CD4-positive, alpha-beta T cell treated with Interleukin-12 subunit alpha and Interleukin-12 subunit beta, for 1 hour (primary cell): ENCODE measurements at places on chromosomes 16 and 17.

- peak; percentile 69 for DNase-seq
Measured at GRCh38 chr16:56866955-56867830, 2.2 kb downstream of the SLC12A3 start.

GRCh38 chr17:4201226-4201625 lies 58.2 kb downstream of the CYB5D2 start:
- DNase-seq = no peak

GRCh38 chr16:57468346-57468745 lies 5.9 kb downstream of the POLR2C start:
- DNase-seq = no peak

GRCh38 chr16:90077757-90078578 lies 837 bp upstream of the PRDM7 start:
- peak; percentile 55 for DNase-seq

- no peak for DNase-seq
Measured at GRCh38 chr17:43418441-43419374, 19.9 kb downstream of the ARL4D start.

GRCh38 chr17:51029142-51029541 lies 91.5 kb downstream of the SPAG9 start:
- no peak for DNase-seq

DNA sequence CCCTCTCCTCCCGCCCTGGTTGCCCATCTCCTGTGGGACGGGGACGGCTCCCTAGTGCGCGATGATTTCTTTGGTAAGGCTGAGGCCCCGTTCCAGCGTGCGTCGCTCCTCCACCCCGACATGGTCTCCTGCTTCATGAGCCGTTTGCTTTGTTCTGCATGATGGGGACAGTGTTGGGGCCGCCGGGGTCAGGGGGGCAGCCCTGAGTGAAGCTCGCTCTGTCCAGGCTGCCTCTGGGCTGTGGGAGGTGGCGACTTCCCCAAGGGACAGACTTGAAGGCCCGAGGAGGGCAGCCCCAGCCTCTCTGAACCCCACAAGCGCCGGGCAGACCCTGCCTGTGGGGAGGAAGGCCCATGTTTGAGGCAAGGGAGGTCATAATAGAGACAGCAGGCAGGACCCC lies 12.4 kb downstream of the NME3 start:
- no peak for DNase-seq

- DNase-seq = no peak
Measured at GRCh38 chr17:27459433-27459832, 3.2 kb downstream of the KSR1 start.

- DNase-seq = no peak
Measured at GRCh38 chr17:35744830-35745229, 8.2 kb downstream of the GAS2L2 start.

DNA sequence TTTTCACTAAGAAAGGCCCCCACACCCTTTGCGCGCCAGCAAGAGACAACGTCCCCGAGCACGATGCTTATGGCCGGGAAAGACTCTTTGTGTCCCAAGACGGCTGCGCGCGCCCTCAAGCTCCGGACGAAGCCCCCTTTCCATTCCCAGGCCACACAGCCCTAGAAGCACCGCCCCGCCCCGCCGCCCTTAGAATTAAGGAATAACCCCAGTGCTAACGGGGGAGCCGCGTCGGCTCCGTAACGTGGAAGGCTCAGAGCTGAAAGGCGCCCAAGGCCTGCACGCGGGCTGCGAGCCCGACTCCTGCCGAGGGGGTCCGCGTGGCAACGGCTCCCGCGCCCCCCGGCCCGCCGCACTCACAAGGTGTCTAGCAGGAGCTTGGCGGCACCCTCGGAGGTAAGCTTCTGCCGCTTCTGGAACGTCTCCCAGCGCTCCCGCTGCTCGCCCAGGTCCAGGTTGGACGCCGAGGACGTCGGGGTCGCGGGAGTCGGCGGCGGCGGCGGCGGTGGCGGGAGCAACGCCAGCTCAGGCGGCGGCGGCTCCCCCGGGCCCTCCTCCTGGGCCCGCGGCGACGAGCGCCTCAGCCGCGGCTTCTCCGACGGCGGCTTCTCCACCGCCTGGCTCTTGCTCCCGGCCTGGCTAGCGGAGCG lies 477 bp downstream of the CENPV start:
- no peak for DNase-seq

DNA sequence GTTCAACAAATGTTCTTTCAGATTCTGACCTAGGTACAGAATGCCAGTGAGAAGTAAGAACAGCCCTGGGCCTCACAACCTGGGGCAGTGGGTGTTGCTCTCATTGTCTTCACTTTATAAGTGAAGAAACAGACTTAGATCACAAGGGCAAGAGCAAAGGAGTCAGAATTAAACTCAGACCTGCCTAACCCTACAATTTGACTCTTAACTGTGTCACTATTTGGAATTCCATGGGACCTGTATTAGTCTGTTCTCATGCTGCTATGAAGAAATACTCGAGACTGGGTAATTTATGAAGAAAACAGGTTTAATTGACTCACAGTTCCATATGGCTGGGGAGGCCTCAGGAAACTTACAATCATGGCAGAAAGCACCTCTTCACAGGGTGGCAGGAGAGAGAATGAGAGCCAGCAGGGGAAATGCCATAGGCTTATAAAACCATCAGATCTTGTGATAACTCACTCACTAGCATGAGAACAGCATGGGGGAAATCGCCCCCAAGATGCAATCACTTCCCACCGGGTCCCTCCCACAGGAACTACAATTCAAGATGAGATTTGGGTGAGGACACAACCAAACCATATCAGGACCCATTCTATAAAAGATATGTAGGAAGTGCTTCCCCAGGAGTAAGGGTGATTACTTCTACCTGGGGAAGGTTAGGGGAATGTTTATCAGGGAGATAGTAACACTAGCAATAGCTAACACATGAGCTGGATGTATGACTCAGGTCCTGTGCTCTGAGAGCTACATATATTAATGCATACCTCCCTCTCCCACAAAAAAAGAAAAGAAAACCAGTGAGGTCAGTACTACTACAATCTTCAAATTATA lies 270.1 kb downstream of the SOX9 start:
- no peak for DNase-seq

GRCh38 chr16:59192551-59193199 lies 458.6 kb upstream of the GOT2 start:
- DNase-seq = peak; percentile 4

DNA sequence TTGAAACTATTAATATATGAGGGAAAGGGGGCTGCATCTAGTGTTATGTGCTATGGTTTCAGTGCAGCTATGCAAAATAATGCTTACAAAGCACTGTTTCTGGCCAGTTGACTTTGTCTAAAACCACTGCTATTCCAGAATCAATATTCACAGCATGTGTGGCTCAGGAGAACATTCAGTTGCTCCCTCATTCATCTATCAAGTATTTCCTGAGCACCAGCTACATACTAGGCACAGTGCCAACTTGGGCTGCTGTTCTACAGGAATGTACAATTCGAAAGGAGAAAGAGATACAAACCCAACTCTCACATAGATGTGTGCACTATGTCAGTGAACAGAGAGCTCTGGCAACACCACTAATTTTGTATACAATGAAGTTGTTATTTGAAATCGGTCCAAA lies 183.0 kb downstream of the PHKB start:
- no peak for DNase-seq

- DNase-seq = peak; percentile 44
Measured at GRCh38 chr16:88649924-88650748, 717 bp downstream of the CYBA start.

DNA sequence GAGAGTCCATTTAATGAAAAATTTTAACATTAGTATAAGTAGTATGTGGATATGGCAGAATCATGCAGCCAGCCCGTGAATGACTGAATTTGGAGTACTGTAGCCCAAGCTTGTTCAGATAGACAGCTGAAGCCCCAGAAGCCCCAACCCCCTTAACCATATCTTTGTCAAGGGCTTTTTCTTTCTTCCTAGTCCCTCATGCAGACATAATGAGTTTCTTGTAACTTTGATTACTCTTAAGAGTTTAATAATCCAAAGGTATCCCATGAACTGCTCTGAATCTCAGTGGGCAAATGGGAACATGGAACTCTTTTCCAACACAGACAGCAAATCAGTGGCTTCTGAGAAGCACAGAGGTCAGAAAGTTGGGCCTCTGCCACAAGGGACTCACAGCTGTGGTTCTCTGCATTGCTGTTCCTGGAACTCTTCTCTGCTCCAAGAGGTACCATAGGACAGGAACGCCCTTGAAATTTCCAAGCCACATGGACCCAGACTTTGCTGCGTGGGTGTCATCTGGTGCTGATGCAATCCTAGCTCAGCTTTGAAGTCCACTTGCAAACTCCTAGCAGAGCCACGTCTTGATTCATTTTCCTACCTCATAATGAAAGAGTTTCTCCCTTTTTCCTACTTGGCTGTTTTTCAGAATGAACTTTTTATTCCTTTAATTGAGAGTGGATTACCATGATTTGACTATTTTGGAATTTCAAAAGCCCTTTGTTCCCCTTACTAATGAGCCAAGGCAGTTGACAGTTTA lies 18.1 kb downstream of the LYRM1 start:
- no peak for DNase-seq

DNA sequence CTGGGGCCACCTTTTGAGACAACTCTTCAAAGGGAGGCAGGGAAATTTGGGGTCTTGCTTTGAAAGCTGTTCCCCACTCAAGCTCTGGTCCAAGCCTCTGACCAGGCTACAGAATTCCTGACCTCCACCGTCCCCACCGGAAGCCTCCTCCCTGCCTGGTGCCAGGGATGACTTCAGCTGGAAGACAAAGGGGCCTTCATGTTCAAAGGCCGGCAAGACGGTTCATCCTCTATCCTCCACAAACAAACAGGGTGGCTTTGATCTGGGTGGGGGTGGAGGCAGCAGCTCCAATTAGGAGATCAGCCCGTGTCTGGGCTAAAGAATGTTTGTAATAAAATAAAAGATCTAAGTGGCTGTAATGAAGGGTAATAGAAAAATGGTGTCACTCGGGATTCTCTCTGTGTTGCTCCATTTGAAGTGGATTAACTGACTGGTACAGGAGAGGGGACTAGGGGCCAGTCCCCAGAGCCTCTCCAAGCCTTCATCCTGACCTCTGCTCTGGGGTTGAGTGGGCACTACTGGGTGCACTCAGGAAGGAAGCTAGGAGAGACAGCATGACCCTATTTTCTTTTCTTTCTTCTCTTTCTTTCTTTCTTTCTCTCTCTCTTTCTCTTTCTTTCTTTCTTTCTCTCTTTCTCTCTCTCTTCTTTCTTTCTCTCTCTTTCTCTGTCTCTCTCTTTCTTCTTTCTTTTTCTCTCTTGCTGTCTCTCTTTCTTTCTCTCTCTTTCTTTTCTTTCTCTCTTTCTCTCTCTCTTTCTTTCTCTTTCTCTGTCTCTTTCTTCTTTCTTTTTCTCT lies 27.5 kb upstream of the NKD1 start:
- no peak for DNase-seq

- DNase-seq = no peak
Measured at GRCh38 chr17:70137451-70138230, 31.7 kb upstream of the KCNJ2 start.

DNA sequence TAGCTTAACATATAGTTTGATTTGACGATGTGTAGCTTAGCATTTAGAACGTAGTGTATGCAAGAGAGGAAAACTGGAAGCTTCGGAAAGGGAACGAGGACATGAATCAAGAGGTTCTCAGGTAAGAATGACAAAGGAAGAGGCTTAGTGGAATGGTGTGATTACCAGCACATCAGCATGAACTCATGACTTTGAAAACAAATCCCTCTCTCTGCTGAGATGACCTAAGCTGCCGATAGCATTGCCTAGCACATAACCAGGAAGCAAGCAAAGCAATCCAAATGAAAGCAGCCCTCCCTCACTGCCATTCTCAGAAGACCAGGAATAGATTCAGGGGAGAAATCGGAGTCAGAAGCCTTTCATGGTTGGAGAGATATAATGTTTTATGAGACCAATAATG lies 51.3 kb upstream of the CCL1 start:
- DNase-seq = no peak

DNA sequence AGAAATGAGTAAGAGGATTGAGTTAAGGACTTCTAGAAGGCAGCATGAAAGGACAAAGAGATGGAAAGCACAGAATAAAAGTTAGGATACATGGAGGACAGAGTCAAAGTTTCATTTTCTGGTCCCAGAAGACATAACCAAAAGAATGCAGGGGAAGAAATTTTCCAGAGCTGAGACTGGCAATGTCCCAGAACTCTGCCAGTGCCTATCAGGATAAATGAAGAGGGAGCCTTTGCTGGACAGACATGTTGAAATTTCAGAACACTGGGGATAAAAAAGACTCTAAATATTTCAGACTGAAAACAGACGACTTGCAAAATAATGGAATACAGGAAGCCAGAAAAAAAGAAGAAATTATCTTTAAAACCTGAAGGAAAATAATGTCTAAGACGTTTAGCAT lies 55.7 kb downstream of the NT5M start:
- no peak for DNase-seq

DNA sequence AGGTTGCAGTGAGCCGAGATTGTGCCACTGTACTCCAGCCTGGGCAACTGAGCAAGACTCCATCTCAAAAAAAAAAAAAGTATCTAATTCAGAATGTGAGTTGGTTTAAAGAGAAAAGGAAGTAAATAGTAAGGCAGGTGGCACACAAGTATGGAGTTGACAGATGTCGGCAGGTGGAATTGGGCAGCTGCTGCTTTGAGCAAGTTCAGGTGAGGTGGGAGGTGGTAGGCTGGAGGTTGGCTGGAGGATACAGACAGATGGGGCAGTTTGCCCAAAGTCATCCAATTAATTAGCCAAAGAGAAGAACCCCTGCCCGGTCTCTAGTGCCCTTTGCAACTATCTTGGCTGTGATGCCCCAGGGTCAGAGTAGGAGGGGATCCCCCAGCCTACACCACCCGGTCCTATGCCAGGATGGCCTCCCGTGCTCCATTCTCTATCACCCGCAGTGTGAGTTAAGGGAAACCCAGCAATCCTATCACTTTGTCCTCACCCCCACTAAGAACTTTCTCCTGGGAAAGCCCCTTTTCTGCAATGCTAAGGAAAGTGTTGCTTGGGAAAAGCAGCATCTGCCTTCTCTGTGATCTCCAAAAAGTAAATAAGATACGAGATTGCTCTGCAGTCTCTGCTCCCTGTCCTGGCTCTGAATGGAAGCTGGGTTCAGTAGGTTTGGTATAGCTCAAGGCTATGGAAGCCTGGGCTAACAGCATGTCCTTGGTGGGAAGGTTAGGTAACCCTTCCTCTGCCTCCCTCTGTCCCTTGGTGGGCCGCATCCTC lies 32.2 kb downstream of the SLC12A3 start:
- no peak for DNase-seq

DNA sequence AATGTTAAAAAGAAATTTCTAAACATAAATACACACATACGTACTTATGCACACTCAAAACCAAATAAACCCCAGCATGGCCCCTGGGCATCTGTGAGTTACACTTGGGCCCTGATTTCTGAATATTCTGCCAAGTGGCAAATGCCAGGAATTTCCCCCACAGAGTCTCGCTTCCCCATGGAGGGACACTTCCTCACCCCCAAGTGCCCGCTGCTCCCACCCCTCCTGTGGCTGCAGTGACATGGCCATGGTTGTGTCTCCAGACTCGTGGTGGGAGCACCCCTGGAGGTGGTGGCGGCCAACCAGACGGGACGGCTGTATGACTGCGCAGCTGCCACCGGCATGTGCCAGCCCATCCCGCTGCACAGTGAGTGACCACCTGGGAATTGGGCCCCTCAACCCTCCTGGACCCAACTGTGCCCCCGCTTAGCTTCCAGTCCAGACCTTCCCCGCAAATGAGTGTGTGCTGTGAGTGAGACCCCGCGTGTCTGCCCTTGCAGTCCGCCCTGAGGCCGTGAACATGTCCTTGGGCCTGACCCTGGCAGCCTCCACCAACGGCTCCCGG lies 4.0 kb downstream of the ITGAD start:
- no peak for DNase-seq

- no peak for DNase-seq
Measured at GRCh38 chr16:4871071-4871470, 23.8 kb downstream of the UBN1 start.

GRCh38 chr16:12349936-12350850 lies 373.7 kb downstream of the SNX29 start:
- no peak for DNase-seq
